ENCODE measurements at places on chromosomes 13 and 19. TPM values are rescaled to one million over a fixed set of nuclear protein-coding genes. Genes with fewer than 3 reads are reported as not detected.
A peak's percentile ranks its signal among the peaks of the same experiment; 100 is the strongest.

Gene PCDH17
- 14.4 TPM for total RNA-seq

Gene MISP3
- total RNA-seq, result 0.39 TPM

Gene CYP2F1
- not detected for total RNA-seq

Gene ERICH6B
- not detected for total RNA-seq

Gene KLC3
- total RNA-seq, result not detected

Gene TMC4
- total RNA-seq, result not detected

Gene TMEM143
- 8.4 TPM for total RNA-seq

Gene SERPINE3
- total RNA-seq, result not detected

Gene NTN5
- 0.50 TPM for total RNA-seq

- DNase-seq, result no peak
These were observed 308.1 kb downstream of the COG6 start for GRCh38 chr13:39963612-39964011.

GRCh38 chr19:19655641-19656343 is 7.7 kb downstream of the ATP13A1 start:
- DNase-seq, result no peak

DNA sequence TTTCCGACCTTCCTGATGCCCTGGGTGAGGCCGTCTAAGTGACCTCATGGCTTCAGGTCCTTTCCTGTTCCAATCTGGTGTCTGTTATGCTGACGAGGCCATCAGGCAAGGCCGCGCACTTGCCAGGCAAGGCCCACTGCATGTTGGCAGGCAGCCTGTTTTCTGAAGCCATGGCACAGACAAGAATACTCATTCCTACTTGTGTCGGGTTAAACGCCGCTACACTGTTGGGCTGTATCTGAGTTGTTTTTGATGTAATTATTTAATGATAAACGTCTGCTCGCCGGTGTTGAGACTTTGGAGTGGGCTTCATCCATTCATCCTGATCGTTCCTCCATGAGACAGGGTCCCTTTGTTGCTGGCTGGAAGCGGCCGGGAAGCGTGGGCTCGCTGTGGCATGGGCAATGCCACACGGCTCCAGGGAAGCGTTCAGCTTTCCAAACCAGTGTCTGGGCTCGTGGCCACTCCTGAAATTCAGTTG is 92.1 kb downstream of the ATP11A start:
- no peak for DNase-seq

GRCh38 chr19:44447916-44448674 is at the start of gene ZNF229:
ZNF229 (minus strand) TSS chr19:44448472; CDS start chr19:44442847, 5,625 bp downstream.
- peak; percentile 60 for DNase-seq

GRCh38 chr19:2477732-2478191 is 1.8 kb downstream of the GADD45B start:
- no peak for DNase-seq

DNA sequence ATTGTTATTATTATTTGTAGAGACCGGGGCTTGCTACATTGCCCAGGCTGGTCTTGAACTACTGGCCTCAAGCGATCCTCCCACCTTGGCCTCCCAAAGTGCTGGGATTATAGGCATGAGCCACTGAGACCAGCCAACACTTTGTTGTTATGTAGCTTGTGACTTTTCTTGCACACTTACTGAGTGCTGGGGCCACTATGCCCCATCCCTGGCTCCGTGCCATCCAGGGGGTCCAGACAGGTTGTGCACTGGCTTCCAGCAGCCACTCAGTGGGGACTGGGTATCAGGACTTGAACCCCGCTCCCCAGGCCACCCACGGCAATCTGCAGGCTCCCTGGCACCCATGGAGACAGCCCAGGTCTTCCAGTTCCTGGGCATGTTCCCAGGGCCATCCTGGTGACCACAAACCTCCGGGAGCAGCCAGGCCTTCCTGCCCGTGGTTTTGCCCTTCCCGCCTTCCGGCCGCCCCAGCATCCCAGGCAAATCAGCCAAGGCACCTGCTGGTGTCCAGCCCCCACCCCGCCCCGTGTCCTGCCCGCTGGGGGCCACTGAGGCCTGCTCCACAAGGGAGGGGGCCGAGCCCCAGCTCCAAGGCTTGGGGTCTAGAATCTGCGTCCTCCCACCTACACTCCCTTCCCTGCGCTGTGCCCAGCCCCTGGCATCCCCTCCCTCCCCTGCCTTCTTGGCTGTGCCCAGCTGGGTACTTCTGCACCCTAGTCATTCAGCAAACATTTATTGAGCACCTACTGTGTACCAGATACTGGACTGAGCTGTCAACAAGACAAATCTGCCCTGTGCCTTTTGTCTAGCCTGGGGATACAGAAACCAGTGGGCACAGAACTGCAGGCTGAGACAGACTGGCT is 23.7 kb upstream of the SEMA6B start:
- DNase-seq, result no peak

DNA sequence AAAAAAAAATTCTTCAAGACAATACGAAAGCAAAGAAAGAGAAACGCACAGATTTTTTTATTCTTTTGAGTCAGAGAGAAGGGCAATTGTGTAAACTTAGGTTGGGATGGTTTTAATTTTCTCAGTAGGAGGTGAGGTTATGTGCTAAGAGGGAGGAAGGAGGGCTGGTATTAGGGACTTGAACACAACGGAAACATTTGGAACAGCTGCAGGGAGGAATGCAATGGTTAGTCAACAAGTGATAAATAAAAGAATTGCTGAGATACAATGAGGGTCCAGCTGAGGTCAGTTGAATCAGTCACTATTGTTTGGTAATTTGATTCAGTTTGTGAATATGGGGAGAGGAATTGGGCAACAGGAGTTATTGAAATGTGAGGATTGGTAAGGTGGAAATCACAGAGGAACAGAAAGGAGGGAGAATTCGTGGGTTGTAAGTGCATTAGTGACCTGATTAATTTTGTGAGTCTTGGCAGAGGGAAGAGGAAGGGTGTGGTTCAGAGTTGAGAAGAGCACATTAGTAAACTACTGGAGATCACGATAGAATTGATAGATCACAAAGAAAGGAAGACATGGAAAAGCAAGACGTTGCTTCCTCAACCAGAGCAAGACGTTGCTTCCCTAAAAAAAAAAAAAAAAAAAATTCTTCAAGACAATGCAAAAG is 499.5 kb upstream of the SPRY2 start:
- DNase-seq, result no peak
